ENCODE measurements at places on chromosomes 16 and 17. TPM values are rescaled to one million over a fixed set of nuclear protein-coding genes. Genes with fewer than 3 reads are reported as not detected.
A peak's percentile ranks its signal among the peaks of the same experiment; 100 is the strongest.

GRCh38 chr17:58019521-58019920, 12.5 kb upstream of the SRSF1 start:
- no peak for DNase-seq

CBX1 gene
- 32.3 TPM for total RNA-seq

GRCh38 chr17:78416791-78417530, 38.5 kb downstream of the PGS1 start:
- DNase-seq, result peak; percentile 65

- DNase-seq, result no peak
Measured at GRCh38 chr17:4691686-4692085, 12.3 kb downstream of the PELP1 start.

GRCh38 chr16:47984669-47985068, 171.1 kb downstream of the ABCC12 start:
- no peak for DNase-seq

DNA sequence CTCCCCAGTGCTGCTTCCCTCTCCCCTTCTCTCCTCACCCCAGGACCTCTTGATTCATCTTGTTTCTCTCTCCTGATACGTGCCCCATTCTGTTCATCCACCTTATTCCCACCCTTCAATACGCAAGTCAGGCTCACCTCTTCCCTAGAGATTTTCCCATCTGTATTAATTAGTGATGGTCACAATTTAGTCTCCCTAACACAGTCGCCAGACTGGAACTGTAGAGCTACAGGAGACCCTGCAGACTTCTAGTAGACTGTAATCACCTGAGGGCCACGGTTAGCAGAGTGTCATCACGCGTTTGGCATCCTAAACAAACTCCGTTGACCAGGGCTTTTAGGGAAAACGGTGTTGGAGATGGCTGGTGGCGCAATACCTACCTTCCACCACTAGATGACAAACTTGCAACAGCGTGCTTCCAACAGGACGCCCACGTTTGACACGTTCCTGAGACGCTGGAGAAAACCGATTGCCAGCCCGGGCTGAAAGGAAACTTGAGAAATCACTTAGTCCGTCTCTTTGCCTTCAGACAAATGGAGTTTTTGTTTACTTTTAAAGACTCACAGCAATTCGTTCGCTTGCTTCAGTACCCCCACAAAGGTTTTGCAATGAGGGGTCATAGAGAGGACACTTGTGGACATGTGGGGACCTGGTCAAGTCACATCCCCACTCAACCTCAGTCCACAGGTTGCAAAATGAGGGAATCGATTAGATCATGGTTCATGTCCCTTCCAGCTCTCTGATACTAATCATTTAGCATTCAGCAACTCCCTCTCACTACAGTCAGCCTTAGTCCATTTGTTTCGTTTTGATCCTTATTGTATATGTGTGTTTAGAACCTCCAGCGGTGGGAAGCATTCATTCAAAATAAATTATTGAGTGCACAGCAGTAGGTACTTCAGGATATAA, 20.6 kb downstream of the MYL4 start:
- DNase-seq, result peak; percentile 85

DNA sequence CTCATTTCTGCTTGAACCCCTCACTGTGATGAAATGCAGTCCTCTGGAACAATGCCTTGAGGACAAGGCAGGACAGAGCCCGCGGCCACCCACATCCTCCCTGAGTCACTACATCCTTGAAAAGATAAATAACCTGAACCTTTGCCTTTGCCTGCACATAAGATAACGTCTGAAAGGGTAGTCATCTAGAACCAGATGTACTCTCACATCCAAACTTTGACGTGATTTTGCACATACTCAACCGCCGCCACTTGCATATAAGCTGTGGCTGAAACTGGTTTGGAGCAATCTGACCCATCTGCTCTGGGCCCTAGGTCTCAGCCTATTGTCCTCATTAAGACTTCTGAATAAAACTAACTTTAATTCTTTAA, 252.1 kb downstream of the PHKB start:
- no peak for DNase-seq

DNA sequence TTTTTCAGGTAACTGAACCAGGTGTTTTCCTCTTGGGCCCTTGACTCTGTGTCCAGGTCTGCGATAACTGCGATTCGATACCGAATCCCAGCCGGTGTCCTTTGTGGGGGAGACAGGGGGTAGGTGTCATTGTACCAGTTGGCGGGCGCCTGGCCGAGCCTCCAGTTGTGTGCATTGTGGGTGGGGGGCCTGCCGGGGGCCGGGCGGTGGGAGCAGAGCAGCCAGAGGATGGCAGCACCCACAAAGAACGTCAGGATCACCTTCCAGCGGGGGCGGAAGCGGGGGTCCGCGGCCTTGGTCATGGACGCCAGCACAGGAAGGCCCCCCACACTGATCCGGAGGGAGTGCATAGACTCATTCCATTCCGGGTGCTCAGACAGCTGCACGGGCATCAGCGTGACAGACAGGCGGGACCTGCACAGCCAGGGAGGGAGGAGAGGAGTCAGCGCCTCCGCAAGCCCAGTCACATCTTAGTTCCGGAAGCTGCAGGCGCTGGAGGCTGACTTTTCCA, 12.3 kb downstream of the CANT1 start:
- DNase-seq, result peak; percentile 32

DNA sequence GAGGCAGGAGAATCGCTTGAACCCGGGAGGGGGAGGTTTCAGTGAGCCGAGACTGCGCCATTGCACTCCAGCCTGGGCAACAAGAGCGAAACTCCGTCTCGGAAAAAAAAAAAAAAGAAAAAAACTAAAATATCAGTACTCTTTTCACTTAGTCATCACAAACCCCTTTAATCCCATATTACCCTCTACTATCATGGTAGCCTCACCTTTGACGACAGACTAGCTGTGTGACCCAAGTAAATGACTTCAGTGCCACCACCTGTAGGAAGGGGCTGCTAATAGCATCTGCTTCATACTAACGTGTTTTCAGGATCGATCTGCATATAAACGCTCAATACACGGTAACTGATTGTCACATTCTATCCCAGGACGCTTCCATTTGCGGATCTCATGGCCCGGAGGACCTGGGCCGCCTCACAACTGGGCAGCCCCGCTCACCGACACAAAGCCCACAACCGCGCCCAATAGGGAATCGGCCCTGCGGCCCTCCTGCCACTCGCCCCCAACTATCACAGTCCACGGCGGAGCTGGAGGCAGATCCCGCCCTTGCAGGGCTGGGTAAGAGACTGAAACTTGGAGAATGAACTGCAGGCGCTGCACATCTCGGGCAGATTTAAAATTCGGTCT, 1.1 kb upstream of the ZNF263 start:
- no peak for DNase-seq

CDH5 gene
- total RNA-seq, result 15.2 TPM

- no peak for DNase-seq
Measured at GRCh38 chr17:77128896-77129567, 11.7 kb upstream of the SEC14L1 start.

DNA sequence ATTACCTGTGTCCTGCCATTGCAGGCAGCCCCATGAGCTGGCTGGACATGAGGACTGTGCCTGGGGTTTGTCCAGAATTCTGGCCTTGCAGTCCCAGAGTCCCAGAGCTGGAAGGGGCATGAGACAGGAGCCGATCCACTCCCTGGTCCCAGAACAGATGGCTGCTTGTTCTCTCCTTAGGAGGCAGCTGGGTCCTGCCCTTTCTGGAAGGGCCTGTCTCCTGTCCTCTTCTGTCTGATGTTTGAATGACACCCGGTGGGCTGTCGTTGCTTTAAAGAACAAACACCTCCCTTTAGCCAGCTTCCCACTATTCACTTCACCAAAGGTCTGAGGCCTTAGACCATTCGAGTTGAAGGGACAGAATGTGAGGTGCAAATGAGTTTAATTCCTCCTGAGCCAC, 63.8 kb downstream of the RAP1GAP2 start:
- no peak for DNase-seq

DEXI gene
- total RNA-seq, result 29.5 TPM

GRCh38 chr17:66752411-66752810, 82.5 kb upstream of the CACNG5 start:
- DNase-seq, result no peak

GRCh38 chr16:67206838-67207248, 7.9 kb downstream of the ELMO3 start:
- DNase-seq, result no peak

FZD2 gene
- 0.67 TPM for total RNA-seq

DNA sequence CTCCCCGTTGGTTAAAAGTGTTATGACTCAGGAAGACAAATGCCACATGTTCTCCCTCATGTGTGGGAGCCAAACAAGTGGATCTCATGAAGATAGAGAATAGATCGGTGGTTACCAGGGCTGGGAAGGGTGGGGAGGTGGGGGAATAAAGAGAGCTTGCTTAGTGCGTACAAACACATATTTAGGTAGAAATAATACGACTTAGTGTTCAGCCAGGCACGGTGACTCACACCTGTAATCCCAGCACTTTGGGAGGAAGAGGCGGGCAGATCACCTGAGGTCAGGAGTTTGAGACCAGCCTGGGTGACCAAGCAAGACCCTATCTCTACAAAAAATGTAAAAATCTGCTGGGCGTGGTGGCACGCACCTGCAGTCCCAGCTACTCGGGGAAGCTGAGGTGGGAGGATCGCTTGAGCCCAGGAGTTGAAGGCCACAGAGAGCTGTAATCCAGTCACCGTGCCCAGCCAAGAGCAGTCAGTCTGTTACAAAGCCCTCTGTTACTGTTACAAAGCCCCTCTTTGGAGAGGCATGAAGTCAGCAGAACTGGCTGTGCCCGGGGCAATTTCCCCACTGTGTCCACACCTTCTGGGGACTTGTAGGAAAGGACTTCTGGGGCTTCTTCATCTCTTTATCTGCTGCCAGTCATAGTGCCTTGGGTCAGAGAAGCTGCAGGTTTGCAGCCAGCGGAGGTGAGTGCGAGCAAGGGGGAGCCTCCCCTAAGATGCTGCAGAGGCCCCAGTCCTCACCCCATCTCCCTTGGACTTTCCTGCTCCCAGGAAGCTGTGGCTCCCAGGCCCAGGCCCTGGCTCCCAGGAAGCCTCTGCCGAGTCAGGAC, 4.3 kb upstream of the ALDH3A1 start:
- DNase-seq, result no peak

DHRS7C gene
- total RNA-seq, result 0.40 TPM

DNA sequence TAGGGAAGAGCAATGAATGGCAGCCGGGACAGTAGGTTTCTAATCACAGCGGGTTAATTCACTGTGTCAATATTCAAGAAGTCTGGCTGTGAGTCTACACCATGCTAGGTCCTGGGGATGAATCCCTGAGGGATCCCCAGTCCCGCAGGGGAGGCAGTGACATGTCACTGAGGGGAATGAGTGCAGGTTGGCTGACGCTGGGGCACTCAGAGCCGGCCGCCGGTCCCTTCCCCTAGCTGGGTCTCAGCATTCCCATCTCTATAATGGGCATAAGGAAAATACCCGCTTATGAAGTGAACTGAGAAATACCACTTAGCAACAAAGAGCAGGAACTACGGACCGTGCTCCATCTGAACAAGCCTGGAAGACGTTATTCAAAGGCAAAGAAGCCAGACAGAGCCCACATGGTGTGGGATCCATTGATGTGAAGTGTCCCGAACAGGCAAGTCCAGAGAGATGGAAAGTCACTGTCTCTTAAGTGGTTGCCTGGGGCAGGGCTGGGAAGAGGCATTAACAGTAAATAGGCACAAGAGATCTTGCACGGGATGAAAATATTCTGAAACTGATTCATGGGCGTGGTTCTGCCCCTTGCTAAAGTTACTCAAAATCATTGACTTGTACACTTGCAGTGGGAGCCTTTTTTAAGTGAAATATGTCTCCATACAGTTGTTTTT, 31.9 kb downstream of the PPL start:
- DNase-seq, result no peak

KRT26 gene
- total RNA-seq, result not detected

SOST gene
- total RNA-seq, result not detected

GRCh38 chr16:13397126-13397525, 495.7 kb downstream of the SHISA9 start:
- DNase-seq, result no peak

SGSM2 gene
- total RNA-seq, result 26.7 TPM

DNA sequence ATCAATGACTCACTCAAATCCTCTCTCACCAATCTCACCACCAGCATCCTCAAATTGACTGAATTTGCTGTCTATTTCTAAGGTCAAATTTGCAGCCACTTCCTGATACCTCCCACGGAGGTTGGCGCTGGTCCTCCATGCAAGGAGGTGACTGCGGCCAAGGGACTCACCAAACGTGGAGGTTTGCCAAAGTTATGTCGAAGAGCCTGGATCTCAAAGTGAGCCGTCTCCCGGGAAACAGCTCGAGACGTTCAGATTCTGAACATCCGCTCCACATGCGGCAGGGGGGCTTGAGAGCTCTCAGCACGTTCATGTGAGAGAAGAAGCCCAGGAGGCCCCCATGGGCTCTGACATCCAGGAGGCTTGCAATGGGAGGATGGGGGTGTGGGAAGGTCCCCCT, 22.6 kb downstream of the LGALS3BP start:
- no peak for DNase-seq
